ENCODE measurements at places on chromosomes 1 and 21.

DNA sequence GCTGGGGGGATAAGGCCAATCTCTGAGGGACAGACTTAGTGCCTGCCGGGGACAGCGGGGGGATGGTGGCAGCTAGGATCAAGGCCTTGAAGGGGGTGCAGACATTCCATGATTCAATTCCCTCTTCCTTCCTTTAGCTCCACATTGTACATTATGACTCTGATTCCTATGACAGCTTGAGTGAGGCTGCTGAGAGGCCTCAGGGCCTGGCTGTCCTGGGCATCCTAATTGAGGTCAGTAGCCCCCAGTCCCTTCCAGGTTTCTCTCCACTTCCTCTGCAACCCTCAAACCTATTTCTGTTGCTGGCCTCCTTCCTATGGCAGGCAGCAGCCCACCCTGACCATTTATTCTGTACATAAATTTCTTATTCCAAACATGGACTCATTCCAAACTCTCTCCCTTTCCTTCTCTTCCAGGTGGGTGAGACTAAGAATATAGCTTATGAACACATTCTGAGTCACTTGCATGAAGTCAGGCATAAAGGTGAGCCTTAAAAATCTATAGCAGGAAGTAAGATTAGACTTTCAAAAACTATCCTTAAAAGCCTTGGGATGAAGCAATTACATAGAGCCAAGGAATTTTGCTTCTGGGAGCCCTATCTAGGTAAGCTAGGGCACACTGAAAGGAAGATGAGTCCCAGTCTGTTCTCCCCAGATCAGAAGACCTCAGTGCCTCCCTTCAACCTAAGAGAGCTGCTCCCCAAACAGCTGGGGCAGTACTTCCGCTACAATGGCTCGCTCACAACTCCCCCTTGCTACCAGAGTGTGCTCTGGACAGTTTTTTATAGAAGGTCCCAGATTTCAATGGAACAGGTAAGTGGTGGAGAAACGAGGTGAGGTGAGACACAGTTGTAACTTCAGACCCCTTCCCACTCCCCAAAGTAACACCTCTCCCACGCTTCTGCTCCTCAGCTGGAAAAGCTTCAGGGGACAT is 5.1 kb downstream of the CA14 start:
- DNase-seq, result no peak

DNA sequence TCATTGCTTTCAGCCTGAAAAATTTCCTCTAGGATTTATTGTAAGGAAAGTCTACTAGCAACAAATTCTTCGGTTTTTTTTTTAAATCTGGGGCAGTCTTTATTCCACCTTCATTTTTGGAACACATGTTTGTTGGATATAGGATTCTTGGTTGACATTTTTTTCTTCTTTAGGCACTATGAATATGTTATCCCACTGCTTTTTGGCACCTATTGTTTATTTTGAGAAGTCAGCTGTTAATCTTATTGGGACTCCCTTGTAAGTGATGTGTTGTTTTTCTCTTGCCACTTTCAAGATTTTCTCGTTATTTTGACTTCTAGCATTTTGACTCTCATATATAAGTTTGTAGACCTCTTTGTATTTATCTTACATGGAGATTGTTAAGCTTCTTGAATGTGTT is 99.3 kb downstream of the NPHS2 start:
- DNase-seq, result no peak

DNA sequence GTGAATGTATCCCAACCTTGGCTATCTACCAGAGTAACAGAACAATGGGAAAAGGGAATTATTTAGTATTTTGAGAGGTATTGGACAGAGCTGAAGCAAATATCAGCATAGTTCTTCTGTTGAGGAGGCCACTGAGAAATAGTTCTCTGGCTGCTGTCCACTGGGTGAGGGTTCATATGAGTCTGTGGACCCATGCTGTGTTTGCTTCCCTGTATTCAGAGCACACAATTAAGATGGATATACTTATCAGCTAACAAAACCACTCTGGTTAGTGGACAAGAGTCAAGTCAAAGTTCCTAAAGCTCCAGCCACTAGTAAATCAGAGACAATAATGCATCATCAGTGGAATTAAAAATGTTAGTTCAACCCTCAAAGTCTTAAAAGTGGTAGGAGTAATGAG is 66.1 kb downstream of the RGS18 start:
- DNase-seq, result no peak

DNA sequence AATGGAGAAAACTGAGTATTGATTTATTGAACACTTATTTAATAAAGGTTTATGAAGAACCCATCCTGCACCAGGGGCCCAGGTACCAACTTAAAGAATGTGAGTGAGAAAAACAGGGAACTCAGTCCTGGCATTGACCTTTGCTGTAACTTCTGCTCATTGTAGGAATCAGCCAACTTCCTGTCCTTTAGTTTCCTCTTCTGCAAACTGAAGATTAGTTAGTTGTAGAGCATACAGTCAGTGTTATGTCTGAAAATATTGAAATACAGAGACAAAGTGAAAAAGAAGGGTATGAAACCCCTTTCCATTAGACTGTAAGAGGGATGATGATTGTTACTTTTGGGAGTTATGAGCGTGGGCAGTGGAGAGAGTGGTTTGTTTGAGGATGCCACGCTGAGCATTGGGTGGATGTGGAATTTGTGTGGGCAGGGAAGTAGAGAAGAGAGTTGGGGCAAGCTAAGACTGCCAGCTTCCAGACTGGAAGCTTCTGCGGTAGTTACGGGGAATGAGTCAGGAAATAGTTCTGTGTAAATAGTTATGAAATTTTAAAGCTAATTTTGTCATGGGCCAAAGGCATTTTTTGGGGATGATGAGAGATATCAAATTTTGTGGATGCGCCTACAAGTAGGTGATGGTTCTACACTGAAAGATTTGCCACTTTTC is 89.2 kb downstream of the GPR88 start:
- DNase-seq, result no peak

DNA sequence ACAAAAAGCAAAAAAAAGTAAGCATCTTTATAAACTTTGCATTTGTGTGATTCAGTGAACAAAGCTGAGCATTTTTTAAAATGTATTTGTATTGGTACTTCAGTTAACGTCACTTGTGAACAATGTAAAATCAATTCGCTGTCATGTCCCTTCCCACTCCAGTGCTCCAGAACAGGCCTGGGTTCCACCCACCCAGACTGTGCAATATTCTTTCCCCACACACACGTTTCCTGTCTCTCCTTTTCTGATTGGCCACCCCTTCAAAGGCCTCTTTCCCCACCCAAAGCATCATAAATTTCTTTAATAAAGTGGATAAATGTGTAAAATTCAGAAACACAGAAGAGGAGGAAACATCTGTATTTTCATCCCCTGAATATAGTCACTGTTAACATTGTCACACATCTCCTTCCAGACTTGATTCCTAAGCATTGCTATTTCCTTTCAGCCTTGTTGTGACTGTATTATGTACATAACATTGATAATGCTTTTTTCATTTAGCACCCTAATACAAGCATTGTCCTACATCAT is 12.0 kb downstream of the CLEC20A start:
- no peak for DNase-seq

DNA sequence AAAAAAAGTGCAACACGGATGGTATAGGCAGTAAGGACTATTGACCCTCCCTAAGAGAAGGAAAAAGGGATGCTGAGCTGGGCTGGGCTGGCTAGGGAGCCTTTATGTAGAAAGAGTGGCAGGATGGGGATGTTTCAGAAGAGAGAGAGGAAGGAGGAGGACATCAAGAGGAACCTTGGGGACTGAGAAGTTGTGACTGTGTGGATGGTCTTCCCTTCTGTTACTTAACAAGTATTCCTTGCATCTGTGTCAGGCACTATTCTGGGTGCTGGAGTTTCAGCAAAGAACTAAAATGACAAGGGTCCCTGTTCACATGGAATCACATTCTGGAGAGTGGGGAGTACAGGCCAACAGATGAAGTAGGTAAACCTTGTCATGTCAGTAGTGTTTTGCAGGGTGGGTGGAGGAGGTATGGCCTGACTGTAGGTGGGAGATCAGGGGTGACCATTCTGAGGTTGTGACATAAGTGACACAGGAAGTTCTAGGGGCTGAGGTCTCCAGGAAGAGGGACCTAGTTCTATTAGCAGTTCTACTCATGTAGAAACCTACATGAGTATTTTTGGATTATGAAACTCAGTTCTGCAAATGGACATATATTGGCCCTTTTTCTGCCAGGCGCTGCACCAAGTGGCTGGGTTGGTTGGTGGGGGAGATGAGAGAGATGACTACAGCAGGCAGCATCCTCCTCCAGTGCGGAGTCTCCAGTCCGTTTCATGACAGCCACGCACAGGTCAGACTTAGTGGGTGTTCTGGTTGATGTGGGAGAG is 53.8 kb downstream of the PRDM2 start:
- DNase-seq, result no peak

DNA sequence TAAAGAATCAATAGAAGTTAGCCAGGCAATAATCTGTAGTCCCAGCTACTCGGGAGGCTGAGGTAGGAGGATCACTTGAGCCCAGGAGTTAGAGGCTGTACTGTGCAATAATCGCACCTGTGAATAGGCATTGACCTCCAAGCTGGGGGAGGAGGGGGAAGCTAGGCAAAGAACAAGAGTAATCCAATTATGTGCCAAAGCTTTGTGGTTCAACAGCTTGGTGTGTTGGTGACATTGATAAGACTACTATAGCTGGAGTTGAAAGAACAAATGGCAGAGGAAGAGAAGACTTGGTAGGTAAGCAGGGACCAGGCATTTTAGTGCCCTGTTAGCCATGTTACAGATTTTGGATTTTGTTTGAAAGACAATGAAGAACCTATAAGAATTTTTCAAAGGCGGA is 2.1 kb upstream of the TMCO2 start:
- no peak for DNase-seq

DNA sequence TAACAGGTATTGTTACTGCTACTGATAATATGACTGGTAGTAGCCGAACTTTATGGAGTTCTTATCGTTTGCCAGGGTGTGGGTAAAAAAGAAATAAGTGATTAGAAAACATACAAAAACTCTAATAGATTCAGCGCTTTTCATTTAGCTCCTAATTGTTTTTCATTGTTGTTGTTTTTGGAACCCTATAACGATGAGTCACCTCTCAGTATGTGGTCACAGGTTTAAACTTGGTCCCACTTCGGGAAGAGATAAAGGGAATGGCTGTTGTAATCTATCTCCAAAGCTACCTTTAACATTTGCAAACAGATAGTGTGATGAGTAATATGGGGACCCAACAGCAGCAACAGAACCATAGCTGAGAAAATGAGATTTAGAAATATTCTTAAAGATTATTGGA is 62.7 kb upstream of the BCL10 start:
- DNase-seq, result no peak

GRCh38 chr1:27302612-27303011 is 19.4 kb upstream of the TMEM222 start:
- DNase-seq, result no peak

DNA sequence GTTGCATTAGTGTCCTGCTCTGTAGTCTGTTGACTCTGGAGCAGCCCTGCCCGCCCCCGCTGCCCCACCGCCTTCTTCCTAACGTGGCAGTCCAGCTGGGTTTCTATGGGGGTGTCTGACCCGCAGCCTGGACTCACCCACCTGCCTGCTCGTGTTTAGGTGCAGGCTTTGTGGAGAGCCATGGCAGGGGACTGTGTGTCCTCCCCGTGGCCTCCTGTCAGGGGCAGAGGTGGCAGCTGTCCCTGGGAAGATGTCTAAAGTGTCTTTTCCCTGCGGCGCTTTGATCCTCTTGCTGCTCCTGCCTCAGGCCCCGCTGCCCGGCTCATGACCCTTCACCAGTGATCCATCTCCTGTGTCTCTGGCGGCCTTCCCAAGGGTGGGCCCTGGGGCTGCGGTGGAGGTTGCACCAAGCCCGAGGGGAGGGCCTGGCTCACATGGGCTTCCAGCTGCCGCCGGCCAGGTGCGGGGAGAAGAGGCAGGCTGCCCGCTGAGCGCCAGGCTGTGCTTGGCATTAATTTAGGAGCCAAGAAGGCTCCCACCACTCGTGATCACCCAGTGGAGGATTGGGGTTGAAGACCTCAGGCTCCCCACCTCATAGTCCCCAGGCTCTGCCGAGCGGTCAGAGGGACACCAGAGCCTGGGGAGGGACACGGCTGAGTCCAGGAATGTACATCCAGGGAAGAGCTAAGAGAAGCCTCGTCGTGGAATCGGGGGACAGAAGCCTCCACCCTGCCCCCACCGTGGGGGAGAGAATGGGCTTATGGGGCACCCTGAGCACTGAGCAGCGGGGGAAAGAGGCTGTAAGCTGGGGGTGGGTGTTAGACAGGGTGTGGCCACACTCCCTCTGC is 44.1 kb downstream of the COL18A1 start:
- no peak for DNase-seq

DNA sequence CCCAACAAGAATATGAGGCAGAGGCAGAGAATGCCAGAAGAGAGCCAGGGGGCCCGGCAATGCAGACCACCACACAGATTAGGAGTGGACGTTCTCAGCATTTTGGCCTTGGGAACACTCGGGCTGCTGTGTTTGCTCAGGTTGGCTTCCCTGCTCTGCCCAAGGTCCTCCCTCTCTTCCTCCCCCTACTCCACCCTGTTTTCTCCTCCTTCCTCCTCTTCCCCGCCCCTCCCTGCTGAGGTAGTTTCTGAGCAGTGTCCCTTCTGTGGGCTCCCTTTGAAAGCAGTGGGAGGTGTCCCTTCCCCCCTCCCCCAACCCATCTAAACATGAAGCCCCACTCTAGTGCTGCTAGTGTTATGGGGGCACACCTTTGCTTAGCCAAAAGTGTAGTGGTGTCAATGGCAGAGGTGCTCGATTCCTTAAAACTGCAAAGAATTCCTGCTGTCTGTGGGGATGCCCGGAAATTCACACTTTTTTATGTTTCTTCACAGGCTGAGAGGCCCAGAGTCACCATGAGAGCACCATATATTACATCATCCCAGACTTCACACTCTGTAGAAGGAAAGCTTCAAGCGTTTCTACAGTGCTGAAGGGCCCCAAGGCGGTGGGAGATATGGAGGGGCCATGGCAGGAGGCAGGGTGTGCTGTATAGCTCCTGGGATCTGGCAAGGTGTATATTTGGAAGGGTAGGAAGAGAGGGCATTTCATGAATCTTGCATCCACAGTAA is at the start of gene HHIPL2:
TSS of gene HHIPL2 (minus strand) at position 161 of the 728 bp plus-strand sequence. CDS start at position 101, 60 bp downstream.
- DNase-seq, result no peak

DNA sequence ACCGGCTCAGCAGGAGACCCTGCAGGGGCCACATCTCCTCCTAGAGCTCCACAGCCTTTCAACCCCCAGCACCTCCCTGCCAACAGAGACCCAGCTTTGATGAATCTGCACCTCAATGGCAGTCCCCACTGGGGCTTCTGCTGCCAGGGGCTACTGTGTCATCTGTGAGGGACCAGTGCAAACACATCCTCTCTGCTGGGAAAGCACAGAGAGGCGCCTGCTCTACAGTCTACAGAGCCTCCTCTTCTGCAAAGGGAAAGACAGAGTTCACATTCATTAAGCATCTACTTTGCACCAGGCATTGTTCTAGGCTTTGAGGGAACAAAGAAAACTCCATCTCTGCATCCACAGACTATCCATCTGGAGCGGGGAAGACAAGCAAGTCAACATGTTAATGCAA is 125.8 kb downstream of the CAPN8 start:
- DNase-seq, result no peak

Data from KBM-7 (cell line).